ENCODE measurements at places on chromosomes 4 and X.

- no peak for DNase-seq
These were observed 17.7 kb upstream of the SLC25A43 start for GRCh38 chrX:119381349-119381944.

- no peak for DNase-seq
These were observed 656.0 kb upstream of the HS3ST1 start for GRCh38 chr4:12084690-12085089.

- DNase-seq = peak; percentile 8
These were observed 262.2 kb downstream of the SPOCK3 start for GRCh38 chr4:166972071-166972470.

GRCh38 chrX:3346501-3347259, at the start of gene MXRA5:
Gene MXRA5 (minus strand): TSS chrX:3346652. CDS start chrX:3343833, 2,819 bp downstream.
- DNase-seq = peak; percentile 13

DNA sequence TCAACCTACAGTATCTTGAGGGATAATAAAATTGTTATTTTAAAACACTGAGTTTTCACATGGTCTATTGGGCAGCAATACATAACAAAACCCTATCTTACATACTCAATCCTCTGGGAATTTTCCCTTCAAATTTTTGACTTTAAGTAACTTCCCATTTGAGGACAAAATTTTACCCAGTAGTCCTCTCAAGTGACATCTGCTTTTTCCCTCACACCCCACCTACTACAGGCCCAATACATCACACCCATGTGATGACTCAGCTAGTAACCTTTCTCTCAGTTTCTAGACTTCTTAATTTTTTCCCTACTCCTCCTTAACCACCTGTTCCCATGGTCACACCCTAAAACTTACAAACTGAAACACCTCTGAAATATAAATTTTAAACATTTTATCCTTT, 12.2 kb upstream of the RAP1GDS1 start:
- no peak for DNase-seq

DNA sequence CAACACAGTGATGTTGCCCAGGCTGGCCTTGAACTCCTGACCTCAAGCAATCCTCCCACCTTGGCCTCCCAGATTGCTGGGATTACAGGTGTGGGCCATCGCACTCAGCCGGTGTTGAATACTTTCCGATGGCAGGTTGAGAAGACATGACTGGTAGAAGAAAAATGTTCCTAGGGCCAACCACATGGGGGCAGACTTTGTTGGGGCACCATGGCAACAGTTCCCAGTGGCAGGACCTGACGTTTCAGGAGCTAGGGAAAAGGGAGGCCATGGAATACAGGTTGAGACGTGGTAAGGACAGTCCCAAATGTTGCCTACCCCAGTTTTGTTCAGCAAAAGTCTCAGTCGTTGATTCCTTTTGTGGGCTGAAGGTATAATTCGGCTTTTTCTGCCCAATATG, 134.6 kb downstream of the ASMT start:
- no peak for DNase-seq

DNA sequence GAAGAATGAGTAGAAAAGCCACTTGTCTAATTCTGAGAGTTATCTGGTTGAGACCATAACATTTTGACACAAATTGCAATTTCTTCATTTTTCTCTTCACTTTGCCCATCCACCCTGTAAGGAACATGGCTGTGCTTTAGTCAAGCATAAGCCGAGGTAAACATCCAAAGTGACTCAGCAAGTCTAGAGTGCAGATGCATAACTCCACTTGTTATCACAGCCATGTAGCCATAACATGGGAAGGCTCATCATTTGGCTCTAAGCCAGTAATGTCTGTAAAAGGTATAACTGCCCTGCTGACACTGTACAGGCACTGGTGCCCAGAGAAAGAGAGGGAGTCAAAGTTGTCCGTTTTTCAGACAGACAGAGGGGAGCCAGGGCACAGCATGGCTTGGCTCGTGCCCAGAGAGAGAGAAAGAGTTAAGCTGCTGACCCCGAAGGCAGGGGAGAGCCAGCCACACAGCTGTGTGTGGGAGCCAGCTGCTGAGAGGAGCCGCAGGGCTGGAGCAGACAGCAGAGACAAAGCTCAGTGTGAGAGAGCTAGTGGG, 76.9 kb upstream of the EXOC1L start:
- peak; percentile 25 for DNase-seq

- DNase-seq = no peak
These were observed 363.1 kb upstream of the ZFP42 start for GRCh38 chr4:187632260-187632995.

- no peak for DNase-seq
These were observed 446.3 kb upstream of the GNPDA2 start for GRCh38 chr4:45172636-45173035.

- DNase-seq = no peak
These were observed 53.0 kb upstream of the HPSE start for GRCh38 chr4:83387476-83388312.

- DNase-seq = no peak
These were observed 12.3 kb upstream of the DTHD1 start for GRCh38 chr4:36269101-36269500.

DNA sequence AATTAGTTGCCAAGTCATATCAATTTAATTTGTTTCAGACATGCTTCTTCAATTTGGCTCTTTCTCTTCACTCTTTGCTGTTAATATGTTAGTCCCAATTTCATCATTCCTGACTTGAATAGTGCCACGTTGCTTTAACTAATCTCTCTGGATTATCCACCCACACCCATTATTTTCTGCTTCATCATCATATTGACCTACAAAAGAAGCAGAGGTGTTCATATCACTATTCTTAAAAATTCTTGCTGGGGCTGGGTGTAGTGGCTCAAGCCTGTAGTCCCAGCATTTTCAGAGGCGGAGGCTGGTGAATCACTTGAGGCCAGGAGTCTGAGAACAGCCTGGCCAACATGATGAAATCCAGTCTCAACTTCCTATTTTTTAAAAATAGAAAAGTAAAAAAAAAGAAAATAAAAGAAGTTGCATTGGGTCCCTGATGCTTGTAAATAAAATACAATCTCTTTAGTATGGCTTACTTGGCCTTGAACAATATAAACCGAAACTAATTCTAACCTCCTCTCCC, 65.7 kb upstream of the KCNIP4 start:
- peak; percentile 4 for DNase-seq

DNA sequence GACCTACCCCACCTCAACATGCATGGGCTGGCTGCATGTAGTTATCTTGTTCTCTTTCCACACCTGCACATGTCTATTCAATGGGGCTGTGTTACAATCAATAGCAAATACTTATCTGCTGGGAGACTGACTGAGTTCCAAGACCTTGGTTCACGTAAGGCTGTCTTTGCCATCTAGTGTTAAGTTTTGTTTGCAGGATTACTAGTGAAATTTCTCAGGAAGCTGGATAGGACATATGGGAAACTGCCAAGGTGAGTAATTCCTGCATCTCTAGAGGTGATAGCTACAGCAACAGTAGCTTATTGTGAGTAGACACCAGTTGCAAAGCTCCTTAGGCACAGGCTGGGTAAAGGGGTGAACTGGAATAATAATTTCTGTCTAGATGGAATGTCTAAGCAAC, 177.5 kb downstream of the ENOX2 start:
- no peak for DNase-seq

DNA sequence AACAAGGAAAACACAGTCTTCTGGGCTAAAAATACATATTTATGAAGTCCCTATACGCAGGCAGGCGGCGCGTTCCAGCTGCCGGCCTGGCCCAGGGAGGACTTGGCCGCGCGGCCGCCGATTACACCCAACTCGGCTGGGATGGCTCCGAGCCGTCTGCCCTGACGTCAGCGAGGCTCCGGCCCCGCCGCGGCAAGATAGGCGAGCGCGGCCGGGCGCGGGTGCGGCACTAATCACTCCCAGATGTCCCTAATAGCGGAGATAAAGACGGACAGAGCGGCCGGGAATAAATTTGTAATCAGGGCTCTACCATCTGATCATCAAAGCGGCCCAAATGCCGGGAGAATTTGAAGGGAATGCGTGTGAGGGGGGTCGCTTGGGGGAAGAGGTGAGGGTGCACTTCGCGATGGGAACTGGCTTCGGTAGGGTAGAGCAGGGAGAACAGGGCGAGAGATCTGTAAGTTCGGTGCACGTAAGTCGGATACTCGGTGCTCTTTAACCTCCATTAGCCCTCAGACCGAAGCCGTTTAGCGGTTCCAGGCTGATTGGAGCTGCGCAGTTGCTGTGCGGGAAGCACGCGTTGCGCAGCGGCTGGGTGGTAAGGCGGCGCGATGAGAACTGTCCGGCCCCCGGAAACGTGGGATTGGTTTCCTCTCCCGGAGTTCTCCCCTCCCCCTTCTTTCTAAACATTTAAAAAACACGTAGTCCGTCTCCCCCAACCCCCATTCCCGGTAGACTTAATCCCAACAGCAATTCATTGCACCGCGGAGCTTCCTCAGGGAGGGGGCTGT, 7.7 kb downstream of the HAND2 start:
- peak; percentile 83 for DNase-seq

- DNase-seq = peak; percentile 65
These were observed 102.9 kb downstream of the CLCN4 start for GRCh38 chrX:10259716-10260115.

DNA sequence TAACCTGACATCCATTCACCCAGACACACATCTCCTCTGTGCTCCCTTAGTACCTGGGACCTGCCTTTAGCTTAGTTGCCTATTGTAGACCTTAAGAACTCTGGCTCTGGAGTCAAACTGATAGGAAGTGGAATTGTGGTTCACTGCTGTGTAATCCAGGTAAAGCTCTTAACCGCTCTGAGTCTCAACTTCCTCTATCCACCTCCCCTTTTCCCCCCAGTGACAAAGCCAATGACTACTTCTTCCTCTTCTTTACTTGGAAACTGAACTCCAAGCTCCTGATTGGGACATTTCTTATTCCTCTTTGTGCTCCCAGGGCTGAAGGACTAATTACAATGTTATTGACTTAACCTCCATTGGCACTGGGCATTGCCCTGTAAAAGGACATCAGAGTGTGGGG, 94.1 kb downstream of the DRD5 start:
- no peak for DNase-seq

Measured in EL (cell line).